ENCODE measurements at places on chromosomes 1 and 21.

DNA sequence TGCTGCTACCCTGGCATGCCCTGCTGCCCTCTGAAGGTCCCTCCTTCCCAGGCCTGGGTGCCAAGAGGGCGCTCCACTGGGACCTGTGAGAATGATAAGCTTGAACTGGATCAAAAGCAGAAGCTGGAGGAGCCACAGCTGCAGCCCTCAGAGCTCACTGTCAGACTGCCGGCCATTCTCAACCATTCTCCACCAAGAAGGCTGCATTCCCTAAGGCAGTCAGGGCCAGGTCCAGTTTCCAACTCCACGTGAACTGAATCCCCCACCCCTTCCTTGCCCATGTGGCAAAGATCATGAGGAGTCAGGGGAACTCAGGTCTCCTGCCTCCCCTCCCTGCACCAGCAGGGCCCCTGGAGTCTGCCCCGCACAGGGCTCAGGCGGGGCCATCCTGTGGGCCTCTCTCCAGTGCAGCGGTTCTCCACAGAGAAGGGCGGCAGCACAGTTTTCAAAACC is 19.5 kb downstream of the SLC1A7 start:
- DNase-seq = no peak

- DNase-seq = no peak
Measured at GRCh38 chr1:91765880-91766443, 120.0 kb downstream of the TGFBR3 start.

GRCh38 chr1:107976431-107976830 is 11.5 kb upstream of the VAV3 start:
- no peak for DNase-seq

- DNase-seq = no peak
Measured at GRCh38 chr1:212622467-212622866, 13.9 kb downstream of the ATF3 start.

GRCh38 chr1:207828485-207829158 is 76.8 kb downstream of the CD46 start:
- DNase-seq = peak; percentile 9

DNA sequence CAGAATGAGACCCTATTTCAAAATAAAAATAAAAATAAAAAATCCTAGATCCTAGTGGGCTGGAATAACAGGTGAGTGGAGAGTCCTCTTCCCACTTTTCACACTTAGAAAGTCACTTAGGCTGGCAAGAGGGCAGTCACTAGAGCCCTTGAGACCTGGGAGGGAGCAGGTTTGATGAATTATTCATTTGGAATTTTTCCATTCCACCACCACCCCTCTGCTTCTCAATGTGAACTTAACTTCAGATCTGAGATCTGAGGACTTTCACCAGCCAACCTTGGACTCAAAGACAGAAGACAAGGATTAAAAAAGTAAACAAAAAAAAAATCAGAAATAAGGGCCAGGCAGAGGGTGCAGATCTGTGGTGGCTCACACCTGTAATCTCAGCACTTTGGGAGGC is 16.5 kb downstream of the AKR7A3 start:
- no peak for DNase-seq

- no peak for DNase-seq
Measured at GRCh38 chr1:234965111-234965510, 163.5 kb downstream of the TOMM20 start.

DNA sequence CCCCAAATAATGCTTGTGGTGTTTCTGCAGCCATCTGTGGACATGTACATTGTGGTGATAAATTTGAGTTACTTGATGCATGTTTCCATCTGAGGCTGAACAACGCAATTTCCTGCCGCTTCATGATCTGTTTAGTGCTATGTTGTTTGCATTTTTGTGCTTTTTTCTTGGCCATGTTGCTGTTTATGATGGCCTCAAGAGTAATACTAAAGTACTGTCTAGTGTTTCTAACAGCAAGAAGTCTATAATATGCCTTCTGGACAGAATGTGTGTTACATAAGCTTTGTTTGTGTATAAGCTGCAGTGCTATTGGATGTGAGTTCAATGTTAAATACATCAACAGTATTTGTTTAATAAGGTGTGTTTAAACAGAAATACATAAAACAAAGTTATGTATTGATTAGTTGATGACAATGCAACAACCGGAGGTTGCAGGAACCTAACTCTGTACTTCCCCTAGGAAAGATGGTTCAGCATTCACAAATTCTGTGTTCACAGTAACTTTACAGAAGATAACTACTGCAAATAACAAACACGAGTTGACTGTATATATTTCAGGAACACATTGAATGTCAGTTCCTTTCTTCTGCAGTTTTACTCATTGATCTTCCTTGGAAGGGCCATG is 114.8 kb upstream of the USP24 start:
- DNase-seq = no peak

- DNase-seq = no peak
Measured at GRCh38 chr1:192003295-192004077, 154.8 kb upstream of the RGS18 start.

- no peak for DNase-seq
Measured at GRCh38 chr1:156815307-156815826, 1.3 kb downstream of the SH2D2A start.

GRCh38 chr1:71448444-71448843 is 367.6 kb upstream of the ZRANB2 start:
- no peak for DNase-seq

GRCh38 chr1:244273845-244274619 is 177.7 kb downstream of the ADSS2 start:
- no peak for DNase-seq

GRCh38 chr1:21585037-21585436 is 75.8 kb downstream of the ALPL start:
- no peak for DNase-seq

- DNase-seq = no peak
Measured at GRCh38 chr21:33185852-33186251, 43.9 kb upstream of the IFNAR2 start.

DNA sequence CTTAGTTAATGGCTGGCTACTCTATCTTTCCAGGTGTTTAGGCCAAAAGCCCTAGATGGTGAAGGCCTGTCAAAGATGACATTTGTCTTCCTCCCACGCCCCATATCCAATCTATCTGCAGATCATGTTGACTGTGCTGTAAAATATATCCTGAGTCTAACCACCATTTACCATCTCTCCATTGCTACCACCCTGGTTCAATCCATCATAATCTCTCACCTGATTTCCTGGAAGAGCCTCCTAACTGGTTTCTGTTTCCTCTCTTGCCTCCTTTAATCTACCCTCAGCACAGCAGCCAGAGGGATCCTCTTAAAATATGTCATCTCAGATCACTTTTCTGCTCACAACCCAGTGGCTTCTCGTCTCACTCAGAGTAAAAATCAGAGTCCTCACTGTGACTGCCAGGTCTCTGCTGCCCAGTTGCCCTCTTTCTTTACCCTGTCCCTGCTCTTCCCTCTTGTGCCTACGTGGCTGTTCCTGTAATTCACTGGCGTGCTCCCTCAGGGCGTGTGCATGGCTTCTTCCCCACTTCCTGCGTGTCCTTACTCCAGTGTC is 17.8 kb downstream of the TMEM50A start:
- no peak for DNase-seq

GRCh38 chr1:41038110-41038509 is 16.6 kb upstream of the SLFNL1 start:
- no peak for DNase-seq

DNA sequence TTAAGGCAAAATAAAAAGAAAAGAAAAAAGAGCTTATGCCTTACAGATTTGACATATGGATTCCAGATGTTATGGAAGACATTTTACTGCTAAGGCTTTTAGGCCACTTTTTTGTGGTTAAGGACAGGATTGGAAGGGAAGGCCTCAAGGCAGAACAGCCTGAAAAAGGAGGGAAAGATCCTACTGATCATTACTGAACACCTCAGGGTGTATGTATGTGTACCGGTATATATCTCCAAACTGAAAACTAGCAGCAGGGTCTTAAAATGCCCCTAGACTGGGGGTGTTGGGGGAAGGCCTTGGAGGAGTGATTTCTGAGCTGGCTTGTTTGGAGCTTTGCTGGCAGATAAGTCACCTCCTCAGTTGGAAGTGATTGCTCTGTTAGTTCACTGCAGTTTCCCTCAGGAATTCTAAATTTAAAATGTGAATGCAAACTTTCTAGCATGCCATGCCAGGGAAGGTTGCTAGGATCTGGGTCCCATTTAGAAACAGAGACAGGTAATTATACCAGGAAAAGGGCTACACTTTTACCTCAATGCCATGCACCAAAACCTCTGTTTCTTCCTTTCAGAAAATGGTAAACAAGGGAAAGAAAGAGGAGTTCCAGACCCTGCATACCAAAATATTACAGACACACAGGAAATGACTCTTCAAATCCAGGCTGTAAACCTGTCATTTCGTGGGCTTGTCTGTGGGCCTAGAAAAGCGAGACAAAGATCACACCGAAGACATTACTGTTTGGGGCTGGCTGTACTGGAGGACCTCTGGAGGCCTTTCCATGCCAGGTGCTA is 15.0 kb downstream of the C1orf52 start:
- no peak for DNase-seq

- DNase-seq = no peak
Measured at GRCh38 chr1:219160967-219161366, 12.7 kb upstream of the LYPLAL1 start.

GRCh38 chr1:29117381-29117780 is 6.3 kb downstream of the TMEM200B start:
- no peak for DNase-seq

- no peak for DNase-seq
Measured at GRCh38 chr1:53465023-53465957, 6.1 kb downstream of the DMRTB1 start.

GRCh38 chr1:19390166-19390850 is 78.2 kb downstream of the SLC66A1 start:
- DNase-seq = no peak

DNA sequence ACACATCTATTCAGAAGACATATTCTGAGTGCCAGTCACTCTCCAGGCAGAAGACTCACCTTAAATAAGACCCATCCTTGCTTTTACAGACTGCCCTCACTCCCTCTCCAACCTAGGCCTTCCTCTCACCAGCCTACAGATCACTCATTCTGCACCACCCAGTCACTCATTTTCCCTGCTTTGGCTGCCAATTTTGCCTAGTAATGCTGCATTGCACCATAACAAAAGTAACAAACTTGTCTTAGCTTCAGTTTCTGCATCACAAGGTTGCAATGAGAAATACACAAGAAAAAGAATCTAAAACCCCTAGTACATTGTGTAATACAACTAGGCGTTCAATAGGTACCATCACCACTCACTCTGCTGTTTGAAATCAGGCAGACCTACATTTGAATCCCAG is 292.4 kb downstream of the PLPP3 start:
- no peak for DNase-seq

- DNase-seq = no peak
Measured at GRCh38 chr21:34092262-34092921, 19.0 kb downstream of the MRPS6 start.

- DNase-seq = no peak
Measured at GRCh38 chr1:185388346-185388745, 71.3 kb upstream of the IVNS1ABP start.

DNA sequence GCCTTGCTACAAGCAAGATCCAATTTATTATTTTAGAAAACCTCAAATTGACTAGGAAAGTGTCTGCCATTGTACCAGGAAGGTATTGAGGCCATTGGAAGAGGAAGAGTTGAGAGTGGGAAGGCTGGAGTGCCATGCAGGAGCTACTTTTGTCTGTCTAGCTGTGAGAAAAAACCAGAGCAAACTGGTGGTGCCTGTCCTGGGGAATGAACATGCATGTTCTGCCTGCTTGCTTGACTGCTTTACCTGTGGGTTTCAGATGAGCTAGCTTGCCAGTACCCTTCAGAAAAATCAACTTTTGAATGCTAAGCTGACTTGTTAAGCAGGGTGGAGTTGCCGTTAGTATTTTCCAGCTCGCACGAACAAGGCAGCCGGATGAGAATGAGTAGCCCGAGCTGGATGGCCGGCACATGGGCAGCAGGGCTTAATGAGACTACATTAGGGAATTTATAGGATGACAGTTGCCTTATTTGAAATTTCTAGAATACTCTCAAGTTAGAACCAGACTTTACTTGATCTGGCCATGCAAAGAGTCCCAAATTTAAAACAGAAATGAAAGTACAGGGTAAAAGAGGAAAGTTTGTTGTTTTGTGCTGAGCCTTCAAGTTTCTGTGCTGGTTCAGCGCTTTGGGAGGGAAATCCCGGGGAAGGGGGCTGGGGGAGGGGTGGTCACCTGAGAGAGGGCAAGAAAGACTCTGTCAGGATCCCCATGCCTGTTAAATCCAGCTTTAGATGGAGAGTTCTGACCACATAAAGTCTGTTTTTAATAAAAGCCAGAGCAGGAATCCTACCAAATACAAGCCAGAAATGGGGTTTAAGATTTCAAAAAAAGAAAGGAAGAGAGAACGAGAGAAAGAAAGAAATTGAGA is 29.6 kb upstream of the C1orf105 start:
- no peak for DNase-seq

All from NCI-H774 (cell line).